Activated T-helper 17 cell treated with anti-CD3 and anti-CD28 coated beads, Interleukin-2, amount 50 U/mL, for 72 hours (primary cell): ENCODE measurements at places on chromosomes 13 and 19.

- no peaks in the 10 kb centered on the region for H3K27me3 ChIP-seq
- peak overlapping the region; percentile 93 for H3K4me3 ChIP-seq
- peaks cover 9% of the 10 kb centered on the region for H3K4me1 ChIP-seq
- H3K27ac ChIP-seq = peak overlapping the region; percentile 95
These were observed 8.2 kb upstream of the CIRBP start for GRCh38 chr19:1260749-1261537.

DNA sequence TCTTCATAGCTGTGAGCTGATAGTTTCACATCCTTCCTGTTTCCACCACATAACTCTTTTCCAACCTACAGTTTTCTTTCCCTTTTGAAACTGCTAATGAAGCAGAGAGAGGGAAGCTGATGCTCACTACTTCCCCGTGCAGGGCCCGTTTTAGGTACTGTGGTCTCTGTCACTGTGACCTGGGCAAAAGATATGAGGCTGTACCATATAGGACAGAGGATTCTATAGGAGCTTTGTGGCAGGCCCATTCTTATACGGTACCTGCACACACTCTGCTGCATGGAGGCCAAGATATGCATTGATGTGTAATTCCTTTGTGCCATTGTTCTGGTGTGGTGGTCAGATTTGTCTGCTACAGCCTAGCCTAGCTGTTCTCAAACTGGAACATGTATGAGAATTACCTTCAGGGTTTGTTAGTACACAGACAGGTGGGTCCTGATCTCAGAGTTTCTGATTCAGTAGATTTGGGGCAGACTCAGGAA is 577.3 kb downstream of the LMO7 start:
- H3K27me3 ChIP-seq = no peaks in the 10 kb centered on the region
- H3K27ac ChIP-seq = no peak overlapping the region
- H3K4me3 ChIP-seq = no peak overlapping the region
- H3K4me1 ChIP-seq = no peaks in the 10 kb centered on the region

GRCh38 chr13:50444726-50445125 is 398.8 kb downstream of the DLEU7 start:
- H3K4me3 ChIP-seq = no peak overlapping the region
- H3K4me1 ChIP-seq = no peaks in the 10 kb centered on the region
- no peak overlapping the region for H3K27ac ChIP-seq

- H3K4me3 ChIP-seq = no peak overlapping the region
- no peaks in the 10 kb centered on the region for H3K27me3 ChIP-seq
- no peak overlapping the region for H3K27ac ChIP-seq
- no peaks in the 10 kb centered on the region for H3K36me3 ChIP-seq
These were observed 4.8 kb downstream of the ABCC4 start for GRCh38 chr13:95296326-95296925.

GRCh38 chr19:5006201-5006600 is 37.3 kb downstream of the KDM4B start:
- no peak overlapping the region for H3K4me3 ChIP-seq
- no peak for ATAC-seq
- H3K27ac ChIP-seq = no peak overlapping the region
- peaks cover 25% of the 10 kb centered on the region for H3K36me3 ChIP-seq

DNA sequence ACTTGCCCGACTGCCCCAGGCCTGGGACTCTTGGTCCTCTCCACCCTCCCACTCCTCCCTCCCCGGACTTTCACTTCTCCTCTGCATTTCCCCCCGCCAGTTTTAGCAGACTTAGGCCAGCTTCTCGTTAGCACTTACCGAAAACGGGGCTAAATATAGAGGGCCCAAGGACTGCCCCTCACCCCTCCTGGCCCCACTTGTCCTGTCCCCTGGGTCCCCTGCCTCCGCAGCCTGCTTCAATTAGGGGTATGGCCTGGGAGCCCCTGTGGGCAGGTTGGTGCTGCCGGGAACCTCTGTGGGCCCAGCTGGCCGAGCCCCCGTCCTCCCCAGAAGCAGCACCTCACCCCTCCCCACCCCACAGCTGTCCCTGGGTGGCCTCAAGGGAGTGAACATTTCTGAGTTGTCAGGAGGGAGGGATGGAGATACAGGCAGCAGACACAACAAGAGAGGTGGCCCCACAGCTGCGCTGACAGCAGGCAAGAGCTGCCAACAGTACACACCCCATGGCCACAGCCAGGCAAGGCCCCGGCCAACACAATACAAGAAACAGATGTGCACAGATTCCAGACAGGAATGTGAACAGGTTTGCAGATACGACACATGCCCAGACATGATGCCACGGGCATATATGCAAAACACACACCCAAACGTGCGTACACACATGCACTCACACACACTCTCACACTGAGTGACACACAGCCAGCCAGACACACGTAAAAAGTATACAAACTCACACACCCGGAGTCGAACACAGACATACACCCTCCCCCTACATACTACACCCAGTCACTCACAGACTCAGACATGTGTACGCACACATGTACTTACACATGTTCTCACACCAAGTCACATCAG is 2.6 kb downstream of the POU2F2 start:
- ATAC-seq = no peak
- H3K27me3 ChIP-seq = no peaks in the 10 kb centered on the region
- H3K36me3 ChIP-seq = peaks cover 52% of the 10 kb centered on the region
- H3K4me1 ChIP-seq = peaks cover 51% of the 10 kb centered on the region

DNA sequence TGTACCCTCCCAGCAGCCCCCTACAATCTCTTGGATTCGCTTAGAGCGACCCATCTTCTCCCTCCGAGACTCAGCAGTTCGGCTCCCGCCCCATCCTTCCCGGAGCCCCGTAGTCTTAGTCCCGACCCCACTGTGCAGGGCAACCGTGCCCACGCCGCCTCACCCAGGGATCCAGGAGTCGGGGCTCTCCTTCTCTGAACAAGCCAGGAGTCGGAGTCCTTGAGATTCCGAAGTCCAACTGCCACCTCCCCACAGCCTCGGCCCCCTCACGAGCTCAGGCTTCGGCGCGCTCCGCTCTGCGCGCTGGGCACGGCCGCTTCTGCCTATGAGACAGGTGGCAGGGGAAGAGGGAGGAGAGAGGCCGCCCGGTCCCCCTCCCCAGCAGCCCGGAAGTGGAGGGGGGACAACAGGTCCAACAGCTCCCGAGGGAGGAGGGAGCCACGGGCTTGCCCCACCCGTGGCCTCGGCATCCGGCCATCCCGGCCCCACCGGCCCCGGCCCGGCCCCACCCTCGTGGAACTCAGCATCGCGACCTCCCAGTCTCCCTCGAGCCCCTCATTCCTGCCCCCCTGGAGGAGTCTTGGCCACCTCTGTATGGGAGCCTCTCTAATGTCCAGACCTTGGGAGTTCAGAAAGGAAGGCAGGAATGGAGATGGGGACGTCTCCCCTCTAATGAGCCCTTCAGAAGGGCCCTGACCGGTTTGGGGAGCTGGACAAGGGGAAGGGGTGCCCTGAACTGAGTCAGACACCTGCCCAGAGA is at the start of gene PHLDB3:
Gene PHLDB3, minus strand, starts transcription at position 321 of the 760 bp plus-strand sequence. CDS start 628 bp downstream, outside the sequence.
- peak within 1 kb of the TSS; percentile 94 for H3K4me3 ChIP-seq
- H3K27ac ChIP-seq = peak within 1 kb of the TSS; percentile 87
- H3K36me3 ChIP-seq = peaks cover 54% of the 10 kb centered on the region
- peaks cover 16% of the 10 kb centered on the region for H3K4me1 ChIP-seq

DNA sequence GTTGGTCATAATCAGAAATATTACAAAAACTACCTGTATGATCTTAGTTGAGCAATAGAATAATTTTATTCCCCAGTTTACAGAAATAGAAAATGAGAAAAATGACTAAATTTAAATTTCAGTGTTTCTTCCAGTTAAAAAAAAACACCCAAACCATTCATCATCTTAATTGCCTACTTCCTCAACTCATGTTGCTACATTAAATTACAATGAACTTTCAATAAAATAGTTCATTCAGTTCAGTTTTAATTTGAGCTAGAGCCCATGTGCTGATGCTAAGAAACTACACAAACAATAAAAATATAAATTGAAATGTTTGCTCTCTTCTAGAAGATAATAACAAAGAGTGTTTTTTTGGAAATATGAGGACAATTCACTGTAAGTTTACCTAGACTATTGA is 820.4 kb downstream of the SLITRK6 start:
- ATAC-seq = no peak
- H3K27me3 ChIP-seq = no peaks in the 10 kb centered on the region
- no peak overlapping the region for H3K4me3 ChIP-seq

- H3K27me3 ChIP-seq = no peaks in the 10 kb centered on the region
- no peak overlapping the region for H3K27ac ChIP-seq
- ATAC-seq = no peak
- H3K36me3 ChIP-seq = peaks cover 7% of the 10 kb centered on the region
- H3K4me3 ChIP-seq = no peak overlapping the region
- H3K4me1 ChIP-seq = no peaks in the 10 kb centered on the region
These were observed 4.1 kb upstream of the ZNF699 start for GRCh38 chr19:9313756-9314155.

DNA sequence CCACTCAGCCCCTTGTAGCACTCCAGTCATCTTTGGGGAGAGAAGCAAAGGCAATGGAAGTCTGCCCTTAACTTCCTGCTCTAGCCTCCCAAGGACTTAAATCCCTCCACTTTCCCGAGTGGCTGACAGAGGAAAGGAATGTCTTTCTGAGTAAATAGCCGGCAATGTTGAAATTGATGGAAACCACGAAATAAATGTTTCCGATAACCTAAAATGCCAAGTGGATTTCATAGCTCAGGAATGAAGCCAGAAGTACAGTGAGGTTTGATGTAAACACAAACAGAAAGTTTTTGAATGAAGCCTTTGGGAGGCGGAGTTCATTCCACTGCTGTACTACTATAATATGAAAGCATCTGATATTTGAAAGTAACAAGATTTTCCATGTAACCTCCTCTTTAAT is 14.0 kb upstream of the TBC1D4 start:
- no peak overlapping the region for H3K27ac ChIP-seq
- peaks cover 22% of the 10 kb centered on the region for H3K27me3 ChIP-seq
- no peak overlapping the region for H3K4me3 ChIP-seq
- no peaks in the 10 kb centered on the region for H3K36me3 ChIP-seq
- no peaks in the 10 kb centered on the region for H3K4me1 ChIP-seq

- H3K36me3 ChIP-seq = peaks cover 56% of the 10 kb centered on the region
- peak; percentile 62 for ATAC-seq
- peaks cover 51% of the 10 kb centered on the region for H3K4me1 ChIP-seq
- H3K27me3 ChIP-seq = no peaks in the 10 kb centered on the region
- peak within 1 kb of the TSS; percentile 99 for H3K4me3 ChIP-seq
- H3K27ac ChIP-seq = peak within 1 kb of the TSS; percentile 95
These were observed at the start of gene DNAJB1 for GRCh38 chr19:14517840-14518505. DNAJB1 (minus strand) TSS chr19:14518397; CDS start chr19:14518349, 48 bp downstream.

DNA sequence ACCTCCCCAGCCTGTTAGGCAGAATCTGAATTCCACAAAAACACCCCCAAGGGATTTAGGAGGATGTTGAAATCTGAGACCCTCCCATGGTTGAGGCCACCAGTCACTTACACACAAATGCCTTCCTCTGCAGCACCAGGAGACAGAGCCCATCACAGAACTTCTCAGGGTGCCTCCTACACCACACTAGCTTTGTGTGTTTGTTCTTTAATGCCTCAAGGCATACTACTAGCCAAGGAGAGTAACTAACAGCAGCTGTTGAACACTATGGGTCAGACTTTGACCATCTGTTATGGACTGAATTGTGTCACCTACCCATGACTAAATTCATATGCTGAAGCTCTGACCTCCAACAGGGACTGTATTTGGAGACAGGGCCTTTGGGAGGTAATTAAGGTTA is 9.5 kb upstream of the MED26 start:
- H3K4me1 ChIP-seq = peaks cover 5% of the 10 kb centered on the region
- H3K36me3 ChIP-seq = peaks cover 92% of the 10 kb centered on the region
- H3K4me3 ChIP-seq = no peak overlapping the region
- ATAC-seq = no peak
- H3K27ac ChIP-seq = no peak overlapping the region

DNA sequence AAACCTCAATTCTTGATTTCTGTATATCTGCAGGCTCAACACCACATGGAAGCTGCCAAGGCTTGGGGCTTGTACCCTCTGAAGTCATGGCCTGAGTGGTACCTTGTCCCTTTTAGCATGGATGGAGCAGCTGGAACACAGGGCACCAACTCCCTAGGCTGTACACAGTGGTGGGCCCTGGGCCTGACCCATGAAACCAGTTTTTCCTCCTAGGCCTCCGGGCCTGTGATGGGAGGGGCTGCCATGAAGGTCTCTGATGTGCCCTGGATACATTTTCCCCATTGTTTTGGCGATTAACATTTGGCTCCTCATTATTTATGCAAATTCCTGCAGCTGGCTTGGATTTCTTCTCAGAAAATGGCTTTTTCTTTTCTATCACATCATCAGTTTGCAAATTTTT is 131.6 kb downstream of the NDFIP2 start:
- H3K27me3 ChIP-seq = peaks cover 26% of the 10 kb centered on the region
- no peak overlapping the region for H3K4me3 ChIP-seq
- no peaks in the 10 kb centered on the region for H3K4me1 ChIP-seq

DNA sequence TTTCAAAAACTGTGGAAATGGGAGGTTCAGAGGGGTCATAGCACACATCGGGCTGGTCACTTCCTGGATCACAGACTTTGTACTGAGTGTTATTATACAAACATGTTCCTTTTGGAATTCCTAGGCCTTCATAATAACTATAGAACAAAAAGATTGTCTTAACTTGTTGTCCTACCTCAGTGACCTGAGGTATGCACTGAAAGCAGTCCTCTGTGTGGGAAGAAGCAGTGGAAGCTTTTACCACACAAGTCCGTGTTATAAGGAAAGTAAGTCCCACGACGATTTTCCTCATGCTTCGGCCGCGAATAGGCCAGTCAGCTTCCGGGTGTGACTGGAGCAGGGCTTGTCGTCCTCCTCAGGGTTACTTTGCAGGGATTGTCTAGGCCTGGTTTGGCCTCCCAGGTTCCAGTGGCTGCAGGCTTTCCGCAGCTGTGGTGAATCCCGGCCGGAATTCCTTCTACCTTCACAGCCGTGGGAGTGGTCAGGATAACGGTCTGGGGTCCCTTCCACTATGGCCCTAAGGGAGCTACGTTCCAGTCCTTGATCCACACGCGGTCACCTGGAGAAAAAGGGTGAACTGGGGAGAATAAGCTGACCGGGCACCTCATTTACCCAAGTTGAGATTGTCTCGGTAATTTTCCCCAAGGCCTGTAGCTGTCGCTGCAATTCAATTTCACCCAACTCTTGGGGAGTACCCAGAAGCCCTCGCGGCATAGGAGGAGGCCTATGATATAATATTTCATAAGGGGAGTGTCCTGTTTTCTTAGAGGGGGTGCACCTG is 16.0 kb downstream of the NAPSA start:
- H3K36me3 ChIP-seq = no peaks in the 10 kb centered on the region
- H3K4me3 ChIP-seq = no peak overlapping the region
- ATAC-seq = no peak

DNA sequence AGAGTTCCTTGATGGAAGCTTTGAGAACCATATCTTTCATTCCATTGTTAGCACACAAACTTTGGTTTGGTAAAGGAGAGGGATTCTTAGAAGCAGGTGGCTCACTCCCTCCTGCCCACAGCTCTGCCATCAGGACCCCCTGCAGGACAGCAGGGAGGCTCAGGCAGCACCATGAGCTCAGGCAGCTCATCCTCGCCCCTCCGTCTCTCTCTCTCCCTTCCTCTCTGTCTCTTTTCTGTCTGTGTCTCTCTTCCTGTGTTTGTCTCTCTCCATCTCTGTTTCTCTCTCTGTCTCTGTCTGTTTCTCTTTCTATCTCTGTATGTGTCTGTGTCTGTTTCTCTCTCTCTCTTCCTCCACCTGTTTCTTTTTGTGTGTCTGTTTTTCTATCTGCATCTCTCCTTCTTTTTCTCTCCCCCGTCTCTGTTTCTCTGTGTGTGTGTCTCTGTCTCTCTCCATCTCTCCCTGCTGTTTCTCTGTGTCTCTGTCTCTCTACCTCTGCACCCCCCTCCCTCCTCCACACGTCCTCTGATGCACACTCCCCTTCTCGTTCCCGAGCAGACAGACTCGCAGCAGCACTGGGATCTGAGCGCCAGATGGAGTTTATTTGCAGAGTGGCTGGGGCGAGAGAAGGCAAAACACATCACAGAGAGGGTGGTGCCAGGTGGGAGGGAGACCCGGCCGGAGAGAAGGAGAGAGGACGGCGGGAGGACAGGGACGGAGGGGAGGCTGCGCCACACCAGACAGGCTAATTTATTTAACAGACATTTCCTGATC is 8.7 kb downstream of the SBK2 start:
- no peaks in the 10 kb centered on the region for H3K4me1 ChIP-seq
- H3K27ac ChIP-seq = no peak overlapping the region
- no peak for ATAC-seq
